ENCODE measurements at places on chromosomes 2 and 18. TPM values are rescaled to one million over a fixed set of nuclear protein-coding genes. Genes with fewer than 3 reads are reported as not detected.

Gene TEX44
- total RNA-seq = not detected

Gene COBLL1
- 0.28 TPM for total RNA-seq

Gene AQP12A
- total RNA-seq = not detected

Gene TRPM8
- not detected for total RNA-seq

Gene SPDYA
- total RNA-seq = 0.85 TPM

Gene DNER
- total RNA-seq = not detected

Gene ANKRD23
- 3.2 TPM for total RNA-seq

Gene FEV
- not detected for total RNA-seq

Gene NTSR2
- not detected for total RNA-seq

Gene USP37
- 31.2 TPM for total RNA-seq

- H3K4me1 ChIP-seq = no peaks in the 10 kb centered on the region
- H3K4me3 ChIP-seq = no peak overlapping the region
- no peak for DNase-seq
These were observed 46.6 kb downstream of the HNMT start for GRCh38 chr2:138010890-138011289.

DNA sequence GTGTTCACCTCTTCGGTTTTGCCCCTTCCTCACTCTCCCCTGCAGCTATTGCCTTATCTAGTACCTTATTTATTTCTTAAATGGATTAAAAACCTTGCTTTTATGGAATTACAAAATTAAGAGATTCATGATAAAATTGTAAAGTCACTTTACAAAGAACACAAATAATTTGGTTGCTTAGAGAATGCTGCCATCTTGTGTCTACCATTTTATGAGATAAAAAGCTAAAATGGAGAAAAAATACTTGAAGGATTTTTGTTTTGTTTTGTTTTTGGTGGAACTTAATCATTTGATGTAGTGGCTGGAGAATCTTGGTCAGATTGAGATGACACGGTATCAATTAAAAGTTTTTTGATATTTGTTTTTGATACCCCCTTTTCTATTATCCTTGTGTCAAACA lies 69.6 kb downstream of the R3HDM1 start:
- no peak overlapping the region for H3K4me3 ChIP-seq
- no peak for DNase-seq
- no peaks in the 10 kb centered on the region for H3K27me3 ChIP-seq
- no peak overlapping the region for H3K27ac ChIP-seq
- peaks cover 12% of the 10 kb centered on the region for H3K36me3 ChIP-seq

GRCh38 chr2:11368059-11368572 lies 23.7 kb upstream of the ROCK2 start:
- no peaks in the 10 kb centered on the region for H3K36me3 ChIP-seq
- H3K27me3 ChIP-seq = no peaks in the 10 kb centered on the region
- H3K4me1 ChIP-seq = no peaks in the 10 kb centered on the region
- no peak overlapping the region for H3K4me3 ChIP-seq

- H3K27ac ChIP-seq = no peak overlapping the region
- no peaks in the 10 kb centered on the region for H3K4me1 ChIP-seq
- no peaks in the 10 kb centered on the region for H3K36me3 ChIP-seq
- no peak overlapping the region for H3K4me3 ChIP-seq
- no peaks in the 10 kb centered on the region for H3K27me3 ChIP-seq
These were observed 557.7 kb upstream of the CHAC2 start for GRCh38 chr2:53209679-53210458.

DNA sequence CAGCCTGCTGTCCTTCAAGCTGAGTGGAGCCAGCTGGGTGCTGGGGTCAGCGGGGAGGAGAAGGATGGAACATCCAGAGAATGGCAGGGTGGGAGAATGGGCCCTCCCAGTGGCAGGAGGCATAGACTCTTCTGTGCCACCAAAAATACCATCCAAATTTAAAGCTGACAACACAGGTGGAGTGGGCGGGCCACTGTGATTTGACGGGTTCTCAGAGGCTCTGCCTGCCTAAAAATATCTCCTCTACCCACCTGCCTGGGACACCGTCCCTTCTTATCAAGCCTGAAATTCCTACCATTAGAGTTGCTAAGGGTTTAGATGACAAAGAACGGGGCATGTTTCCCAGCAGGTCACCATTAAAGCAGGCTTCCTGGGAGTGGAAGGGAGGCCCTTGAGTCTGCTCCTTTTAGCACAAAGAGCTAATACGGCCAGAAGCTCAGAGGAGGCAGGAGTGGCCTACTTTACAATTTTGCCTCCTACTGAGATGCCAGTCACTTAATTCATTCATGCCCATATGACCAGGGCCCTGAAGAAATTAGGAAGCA lies 19.8 kb upstream of the MARCHF4 start:
- no peak for DNase-seq
- H3K36me3 ChIP-seq = no peaks in the 10 kb centered on the region
- no peaks in the 10 kb centered on the region for H3K27me3 ChIP-seq
- H3K4me3 ChIP-seq = no peak overlapping the region

- H3K27ac ChIP-seq = no peak overlapping the region
- H3K4me1 ChIP-seq = peaks cover 3% of the 10 kb centered on the region
- no peak for DNase-seq
- no peak overlapping the region for H3K4me3 ChIP-seq
These were observed 27.2 kb upstream of the PAIP2B start for GRCh38 chr2:71254078-71254477.

DNA sequence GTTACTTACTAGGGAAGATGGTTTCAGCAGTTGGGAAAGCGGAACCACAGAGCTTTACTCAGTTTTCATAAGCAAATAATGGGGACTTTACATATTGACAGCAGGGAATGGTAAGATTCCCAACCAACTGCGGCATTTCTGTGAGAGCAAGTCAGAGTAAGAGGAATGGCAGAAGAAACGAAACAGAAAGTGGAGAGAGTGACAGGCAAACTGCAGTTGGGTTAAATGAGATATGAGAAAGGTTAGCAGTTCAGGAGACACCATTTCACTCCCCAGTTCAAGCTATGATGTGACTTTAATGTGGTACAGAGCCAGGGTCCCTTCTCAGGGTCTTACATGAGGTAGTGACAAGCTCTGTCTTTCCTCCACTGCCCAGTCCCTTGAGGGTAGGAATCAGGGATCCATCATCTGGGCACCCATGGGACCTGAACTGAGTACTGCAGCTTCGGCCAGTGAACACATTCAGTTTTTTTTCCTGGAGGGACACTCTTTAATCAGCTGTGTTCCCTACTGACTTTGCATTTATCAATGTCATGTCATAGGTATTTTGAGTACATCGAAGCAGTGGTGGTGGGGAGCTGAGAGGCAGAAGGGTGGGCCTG lies 33.0 kb upstream of the GREB1 start:
- H3K4me3 ChIP-seq = no peak overlapping the region
- peaks cover 34% of the 10 kb centered on the region for H3K27me3 ChIP-seq
- no peaks in the 10 kb centered on the region for H3K36me3 ChIP-seq
- no peak overlapping the region for H3K27ac ChIP-seq

DNA sequence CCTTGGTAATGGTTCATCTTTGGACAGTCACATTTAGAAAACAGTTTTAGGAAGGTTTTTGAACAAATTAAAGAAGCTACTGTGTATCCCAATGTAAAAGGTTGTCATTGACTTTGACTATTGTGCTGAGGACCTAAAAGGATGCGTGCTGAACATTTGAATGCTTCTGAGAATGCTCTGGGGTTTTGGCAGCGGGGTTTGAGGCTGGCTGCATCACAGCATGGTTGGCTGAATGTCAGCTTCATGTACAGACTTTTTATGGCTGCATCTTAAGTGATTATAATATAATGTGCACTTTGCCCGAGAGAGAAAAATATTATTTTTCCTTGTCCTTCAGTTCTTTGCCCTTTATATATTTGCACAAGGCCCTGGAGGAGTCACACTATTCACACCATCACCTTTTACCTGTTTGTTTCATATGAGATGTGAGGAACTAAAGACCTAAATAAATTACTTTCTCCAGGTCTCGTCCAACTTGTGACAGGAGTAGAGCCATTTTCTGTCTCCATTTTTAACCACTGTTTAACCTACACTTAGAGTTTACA lies 125.9 kb downstream of the CCDC85A start:
- no peaks in the 10 kb centered on the region for H3K36me3 ChIP-seq
- no peaks in the 10 kb centered on the region for H3K4me1 ChIP-seq
- no peak overlapping the region for H3K4me3 ChIP-seq
- H3K27ac ChIP-seq = no peak overlapping the region
- no peaks in the 10 kb centered on the region for H3K27me3 ChIP-seq

- no peak overlapping the region for H3K4me3 ChIP-seq
- H3K36me3 ChIP-seq = no peaks in the 10 kb centered on the region
- H3K27me3 ChIP-seq = peaks cover 13% of the 10 kb centered on the region
- H3K27ac ChIP-seq = no peak overlapping the region
- peaks cover 27% of the 10 kb centered on the region for H3K4me1 ChIP-seq
These were observed 62.9 kb upstream of the ZEB2 start for GRCh38 chr2:144582651-144583380.

DNA sequence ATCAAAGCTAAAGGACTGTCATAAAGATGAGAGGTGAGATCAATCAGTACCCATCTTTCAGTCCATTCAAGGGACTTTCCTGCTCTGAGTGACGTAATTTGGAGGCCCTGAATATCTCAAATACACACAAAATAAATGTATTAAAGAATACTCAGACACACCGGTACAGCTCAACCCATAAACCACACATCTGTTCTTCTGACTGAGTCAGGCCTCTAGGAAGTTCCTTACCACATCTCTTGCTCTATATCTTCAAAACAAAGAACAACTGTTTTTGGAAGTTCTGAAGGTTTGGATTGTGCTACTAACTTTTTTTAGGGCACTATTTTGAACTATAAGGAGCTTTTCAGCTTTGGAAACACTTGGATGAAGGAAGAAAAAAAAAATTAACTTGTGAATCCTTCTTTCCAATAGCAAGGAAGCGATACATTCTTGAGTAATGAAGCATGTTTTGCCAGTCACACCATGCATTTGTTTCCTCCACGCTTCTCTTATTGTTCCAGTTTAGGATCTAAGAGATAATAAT lies 866.5 kb upstream of the VRK2 start:
- H3K27ac ChIP-seq = no peak overlapping the region
- no peaks in the 10 kb centered on the region for H3K4me1 ChIP-seq
- no peak overlapping the region for H3K4me3 ChIP-seq
- no peak for DNase-seq
- no peaks in the 10 kb centered on the region for H3K36me3 ChIP-seq
- no peaks in the 10 kb centered on the region for H3K27me3 ChIP-seq

GRCh38 chr18:58251416-58251815 lies 207.4 kb downstream of the NEDD4L start:
- DNase-seq = no peak
- H3K4me3 ChIP-seq = no peak overlapping the region
- H3K27ac ChIP-seq = no peak overlapping the region

DNA sequence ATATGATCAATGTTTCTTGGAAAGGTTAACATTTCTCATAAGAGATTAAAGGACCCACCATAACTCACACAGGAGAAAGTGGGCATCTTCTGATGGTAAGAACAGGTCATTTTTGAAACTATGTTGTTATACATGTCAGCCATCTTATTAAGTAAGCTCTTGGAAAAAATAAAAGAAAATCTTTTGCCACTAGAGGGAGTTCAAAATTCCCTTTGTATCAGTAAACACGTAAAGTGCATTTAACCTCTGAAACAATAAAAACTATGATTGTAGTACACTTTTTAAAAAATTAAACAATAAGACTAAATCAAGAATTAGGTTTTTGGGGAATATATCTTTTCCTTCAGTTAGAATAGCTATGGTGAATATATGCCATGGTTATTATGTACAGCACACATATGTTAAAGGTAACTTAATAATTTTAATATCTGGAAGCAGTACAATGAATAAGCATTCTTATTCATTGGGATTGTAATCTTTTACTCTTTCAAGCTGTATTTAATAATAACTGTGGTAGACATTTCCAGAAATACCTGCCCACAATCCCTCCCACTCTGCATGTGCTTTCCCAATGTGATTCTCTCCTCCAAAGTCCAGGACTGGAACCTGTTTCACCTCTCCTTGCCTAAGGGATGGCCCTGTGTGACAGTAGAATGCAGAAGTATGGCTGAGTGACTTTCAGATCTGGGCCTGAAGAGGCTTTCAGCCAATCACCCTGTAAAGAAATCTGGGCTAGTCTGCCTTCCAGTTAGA lies 64.2 kb downstream of the RBMS1 start:
- peaks cover 24% of the 10 kb centered on the region for H3K36me3 ChIP-seq
- peak overlapping the region; percentile 91 for H3K27ac ChIP-seq
- no peaks in the 10 kb centered on the region for H3K27me3 ChIP-seq
- peaks cover 57% of the 10 kb centered on the region for H3K4me1 ChIP-seq
- H3K4me3 ChIP-seq = no peak overlapping the region

DNA sequence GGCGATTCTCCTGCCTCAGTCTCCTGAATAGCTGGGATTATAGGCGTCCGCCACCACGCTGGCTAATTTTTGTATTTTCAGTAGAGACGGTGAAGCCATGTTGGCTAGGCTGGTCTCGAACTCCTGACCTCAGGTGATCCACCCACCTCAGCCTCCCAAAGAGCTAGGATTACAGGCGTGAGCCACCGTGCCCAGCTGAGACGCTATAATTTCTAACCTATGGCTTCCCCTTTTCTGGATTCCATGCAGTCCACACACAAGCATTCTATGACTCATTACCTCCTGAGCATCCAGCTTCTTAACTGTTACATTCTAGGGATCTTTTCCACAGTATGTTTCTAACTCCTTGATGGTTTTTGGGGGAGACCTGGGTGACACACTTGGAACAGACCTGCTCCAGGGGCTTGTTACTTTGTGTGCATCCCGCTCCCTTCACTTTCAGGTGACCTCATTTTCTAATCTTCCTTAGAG lies 11.8 kb upstream of the KCMF1 start:
- no peak overlapping the region for H3K4me3 ChIP-seq
- peak overlapping the region; percentile 70 for H3K27ac ChIP-seq
- no peaks in the 10 kb centered on the region for H3K27me3 ChIP-seq
- peaks cover 26% of the 10 kb centered on the region for H3K4me1 ChIP-seq

DNA sequence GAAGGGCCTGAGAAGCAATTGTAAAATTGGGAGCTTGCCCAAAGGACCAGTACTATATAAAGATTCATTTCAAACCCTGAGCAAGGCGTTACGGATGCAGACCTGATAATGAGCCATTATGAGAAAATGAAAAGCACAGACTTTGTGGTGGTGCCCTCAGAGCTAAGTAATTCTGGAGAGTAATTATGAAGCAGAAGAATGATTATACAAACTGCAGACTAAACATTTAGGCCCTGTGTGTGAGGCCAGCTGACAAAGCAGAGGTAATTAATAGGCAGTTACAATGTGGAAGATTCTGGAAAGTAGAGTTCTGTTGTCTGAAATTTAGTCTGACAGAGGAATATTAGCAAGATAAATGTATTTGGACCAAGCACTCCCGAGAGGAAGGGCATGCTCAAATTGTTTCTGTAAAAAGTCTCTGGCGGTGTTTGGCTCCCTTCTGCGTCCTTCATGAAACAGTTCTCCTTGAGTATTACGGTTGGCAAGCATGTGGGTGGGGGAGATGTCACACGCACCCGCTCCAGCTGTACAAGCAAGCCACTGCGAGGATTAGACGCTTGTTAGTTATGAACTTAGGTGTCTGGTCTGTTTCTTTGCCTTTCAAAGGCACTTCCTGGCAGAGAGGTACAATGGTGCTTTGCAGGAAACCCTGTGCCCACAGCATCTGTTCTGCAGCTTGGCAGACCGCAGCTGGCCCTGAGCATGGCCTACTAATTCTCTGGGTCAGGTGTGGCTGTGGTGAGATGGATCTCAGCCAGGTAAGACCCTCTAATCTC lies 45.5 kb downstream of the CDC42EP3 start:
- peak overlapping the region; percentile 38 for H3K4me3 ChIP-seq
- peaks cover 10% of the 10 kb centered on the region for H3K36me3 ChIP-seq
- H3K4me1 ChIP-seq = peaks cover 74% of the 10 kb centered on the region
- DNase-seq = peak; percentile 49

All from activated naive CD8-positive, alpha-beta T cell treated with anti-CD3 and anti-CD28 coated beads for 36 hours (primary cell).